ENCODE measurements at places on chromosomes 2 and 18. TPM values are rescaled to one million over a fixed set of nuclear protein-coding genes. Genes with fewer than 3 reads are reported as not detected.
A peak's percentile ranks its signal among the peaks of the same experiment; 100 is the strongest.

The GCG gene
- total RNA-seq = not detected

The ANO7 gene
- 1.2 TPM for total RNA-seq

DNA sequence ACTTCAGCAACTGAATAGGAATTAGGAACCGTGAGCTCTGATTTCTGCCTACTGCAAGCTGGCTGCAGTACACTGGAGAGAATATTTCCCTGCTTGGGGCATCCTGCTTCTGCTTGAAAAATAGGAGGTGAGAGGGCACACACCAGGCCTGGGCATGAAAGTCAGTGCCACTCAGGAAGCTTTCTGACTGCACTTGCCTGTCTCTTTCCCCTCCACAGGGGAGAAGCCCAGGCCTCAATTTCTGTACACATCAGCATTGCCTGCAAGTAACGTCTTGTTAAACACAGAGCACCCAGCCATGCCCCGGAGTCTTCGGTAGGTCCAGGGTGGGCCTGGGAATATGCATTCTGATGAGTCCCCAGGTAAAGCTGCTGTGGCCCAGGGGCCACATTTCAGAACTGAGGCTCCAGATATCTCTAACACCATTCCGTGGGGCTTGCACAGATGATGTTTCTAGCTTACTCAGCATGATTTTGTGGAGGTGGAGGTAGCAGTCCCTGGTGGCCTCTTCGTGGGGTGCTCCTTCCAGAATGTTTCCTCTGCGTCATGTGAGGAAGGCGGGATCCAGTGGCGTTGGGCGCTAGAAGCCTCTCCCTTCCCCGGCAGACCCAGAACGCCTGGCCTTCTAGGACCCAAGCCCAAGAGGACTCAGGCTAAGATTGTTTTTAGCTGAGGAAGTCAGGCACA lies 114.1 kb downstream of the ZBTB7C start:
- no peak for DNase-seq

The SERPINB4 gene
- total RNA-seq = not detected

DNA sequence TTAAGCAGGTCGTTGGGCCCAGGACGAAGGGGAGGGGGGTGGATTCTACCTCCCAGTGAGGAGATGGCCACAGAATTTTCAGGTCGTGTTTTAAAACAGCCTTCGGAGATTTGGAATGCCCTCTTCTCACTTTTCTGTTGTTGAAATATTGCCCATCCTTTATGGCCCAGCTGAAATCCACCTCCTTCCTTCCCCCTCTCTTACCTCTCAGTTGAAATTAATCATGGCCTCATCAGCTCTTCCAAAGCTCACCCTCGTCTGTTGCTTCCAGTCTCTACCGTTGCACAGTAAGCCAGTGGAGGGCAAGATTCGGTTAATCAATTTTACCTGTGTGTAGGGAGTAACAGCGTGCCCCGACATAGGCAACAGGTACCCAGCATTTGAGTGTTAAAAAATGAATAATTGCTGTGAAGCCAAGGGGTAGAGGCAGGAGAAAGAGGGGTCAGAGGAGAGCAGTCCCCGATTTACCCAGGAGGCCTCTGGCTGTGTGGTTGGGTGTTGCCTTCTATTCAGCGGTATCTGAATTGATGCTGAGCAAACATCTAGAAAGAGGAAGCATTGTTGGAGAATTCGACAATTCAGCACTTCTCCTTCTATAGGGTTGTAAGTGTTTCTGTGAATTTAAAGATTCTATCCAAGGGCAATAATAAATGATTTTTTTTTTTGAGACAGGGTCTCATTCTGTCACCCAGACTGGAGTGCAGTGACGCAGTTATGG lies 8.6 kb upstream of the PDIA6 start:
- DNase-seq = no peak

DNA sequence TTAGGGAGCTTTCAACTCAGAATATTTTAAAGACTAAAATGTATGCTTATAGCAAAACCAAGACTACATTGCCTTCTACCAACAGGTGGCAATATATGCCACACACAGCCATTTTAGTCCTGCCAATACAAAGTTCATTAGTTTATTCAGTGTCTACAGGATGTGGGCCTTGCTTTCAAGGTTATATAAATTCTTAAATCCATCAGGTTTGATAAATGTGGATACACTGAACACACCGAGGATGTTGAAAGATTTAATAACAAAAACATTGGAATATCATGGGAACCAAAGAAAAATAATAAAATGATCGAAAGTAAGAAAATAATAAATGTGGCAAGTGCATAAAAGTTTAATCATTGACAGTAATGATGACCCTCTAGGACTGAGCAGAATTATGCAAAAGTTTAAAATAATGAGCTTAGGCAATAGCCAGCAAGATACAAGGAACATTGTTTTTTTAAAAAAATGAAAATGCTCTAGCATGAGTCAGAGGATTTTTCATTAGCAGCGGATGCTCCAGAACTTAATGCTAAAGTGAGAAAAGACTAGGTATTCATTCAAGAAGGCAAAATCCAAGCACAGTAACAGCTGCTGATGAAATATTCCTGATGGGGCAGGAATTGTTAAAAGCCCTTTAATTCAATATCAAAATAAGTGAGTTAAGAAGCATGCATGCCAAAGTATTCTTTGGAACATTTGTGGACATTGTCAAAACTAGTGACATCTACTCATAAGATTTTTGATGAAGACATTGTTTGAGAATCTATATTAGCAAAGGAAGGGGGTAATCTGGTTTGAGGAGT lies 14.2 kb downstream of the SCN9A start:
- DNase-seq = no peak

The REG1B gene
- total RNA-seq = not detected

The PSMA8 gene
- not detected for total RNA-seq

The AMER3 gene
- not detected for total RNA-seq

DNA sequence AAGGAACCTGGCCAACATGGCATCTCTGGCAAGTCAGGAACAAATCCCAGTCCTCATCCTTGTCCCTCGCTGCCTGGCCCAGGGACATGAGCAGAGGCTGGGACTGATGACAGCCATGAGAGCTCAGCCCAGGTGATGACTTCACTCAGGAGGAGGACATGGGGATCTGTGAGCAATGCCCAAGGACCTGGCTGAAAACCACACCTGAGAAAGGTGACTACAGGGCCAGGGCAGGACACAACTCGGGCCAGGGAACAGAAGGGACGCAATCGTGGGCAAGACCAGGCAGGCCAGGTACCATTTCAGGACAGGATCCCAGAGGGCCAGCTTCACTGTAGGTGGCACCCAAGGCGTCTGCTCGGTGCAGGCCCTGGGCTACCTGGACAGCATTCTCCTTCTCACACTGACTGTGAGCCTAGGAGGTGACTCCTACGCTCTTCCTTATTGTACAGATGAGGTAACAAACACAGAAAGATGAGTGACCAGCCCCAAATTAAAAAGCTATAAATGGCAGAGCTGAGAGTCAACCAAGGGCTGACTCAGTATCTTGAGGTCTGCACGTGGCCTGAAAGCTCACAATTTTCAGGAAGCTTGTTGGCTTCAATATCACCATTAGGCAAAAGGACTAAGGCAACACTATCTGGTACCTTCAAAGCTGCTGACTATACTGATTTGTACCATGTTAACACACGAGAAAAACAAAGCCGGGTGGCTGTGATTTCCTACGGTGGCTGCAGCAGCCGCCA lies 141.1 kb downstream of the EIPR1 start:
- no peak for DNase-seq

The SAG gene
- not detected for total RNA-seq

The MBP gene
- total RNA-seq = 42.2 TPM

The CCBE1 gene
- 1.6 TPM for total RNA-seq

The SLC9A2 gene
- total RNA-seq = 0.71 TPM

The SFT2D3 gene
- total RNA-seq = 9.5 TPM

DNA sequence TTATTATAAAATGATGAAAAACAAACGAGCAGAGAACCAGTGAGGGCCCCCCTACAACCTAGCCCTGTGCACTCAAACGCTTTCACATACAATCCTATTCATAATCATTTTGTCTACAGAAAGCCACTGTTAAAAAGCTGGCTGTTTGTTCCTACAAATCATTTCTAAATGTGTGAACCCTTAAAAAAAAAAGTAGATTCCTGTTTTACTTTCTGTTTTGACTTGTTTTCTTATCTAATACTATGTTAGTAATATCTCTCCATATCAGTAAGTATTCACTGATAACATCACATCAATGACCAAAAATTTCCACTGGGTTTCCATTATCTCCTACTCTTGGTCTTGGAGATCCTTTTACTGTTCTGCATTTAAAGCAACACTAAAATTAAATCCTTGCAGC lies 128.8 kb upstream of the TTC39C start:
- DNase-seq = no peak

- DNase-seq = no peak
Observed at GRCh38 chr2:220811952-220812570, 760.0 kb downstream of the EPHA4 start.

DNA sequence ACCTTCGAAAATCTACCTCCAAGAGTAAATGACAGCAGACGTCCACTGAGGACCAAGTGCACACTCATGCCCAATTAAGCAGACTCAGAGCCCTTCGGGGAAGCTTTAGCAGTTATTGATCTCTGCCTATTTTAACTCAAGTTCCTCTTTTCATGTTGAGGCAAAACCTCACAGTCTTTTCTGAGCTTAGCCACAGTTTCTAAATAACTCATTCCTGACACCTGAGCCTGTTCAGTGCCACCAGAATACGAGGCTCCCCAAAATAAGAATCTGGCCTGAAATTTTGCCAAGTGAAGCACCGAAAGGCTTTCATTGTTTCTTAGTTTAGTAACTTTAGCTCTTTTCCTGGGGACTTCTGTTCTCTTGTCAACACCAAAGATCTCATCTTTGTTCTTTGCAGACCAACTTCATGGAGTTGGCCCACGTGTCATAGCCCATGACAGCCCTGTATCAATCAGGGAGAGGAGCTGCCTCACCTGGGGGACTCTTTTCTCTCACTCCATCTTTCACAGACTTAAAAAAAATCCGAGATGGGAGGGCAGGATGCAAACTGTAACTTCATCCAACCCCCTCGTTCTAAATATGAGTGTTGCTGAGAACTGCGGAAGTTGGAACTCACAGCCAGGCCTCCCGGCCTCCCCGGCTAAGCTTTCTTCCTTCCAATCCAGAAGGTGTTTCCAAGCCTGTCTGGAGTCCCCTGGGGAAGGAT lies 22.2 kb downstream of the INPP5D start:
- no peak for DNase-seq

DNA sequence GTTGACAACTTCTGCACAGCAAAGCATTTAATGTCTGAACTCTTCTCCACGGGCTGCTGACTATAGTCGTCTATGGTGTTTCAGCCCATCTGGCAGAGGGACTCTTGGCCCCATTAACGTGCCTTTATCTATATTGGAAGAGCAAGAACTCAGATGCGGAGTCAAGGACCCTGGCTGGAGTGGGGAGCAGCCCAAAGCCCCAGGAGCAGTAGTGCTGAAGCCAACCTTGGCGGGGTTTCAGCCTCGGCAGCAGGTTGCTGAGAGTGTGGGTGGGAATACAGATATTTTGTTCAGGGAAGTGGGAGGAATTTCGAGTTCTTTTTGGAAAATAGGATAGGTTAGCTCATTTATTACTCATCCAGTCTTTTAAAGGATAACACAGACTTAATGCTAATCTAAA lies 34.2 kb downstream of the TMEM17 start:
- DNase-seq = no peak

DNA sequence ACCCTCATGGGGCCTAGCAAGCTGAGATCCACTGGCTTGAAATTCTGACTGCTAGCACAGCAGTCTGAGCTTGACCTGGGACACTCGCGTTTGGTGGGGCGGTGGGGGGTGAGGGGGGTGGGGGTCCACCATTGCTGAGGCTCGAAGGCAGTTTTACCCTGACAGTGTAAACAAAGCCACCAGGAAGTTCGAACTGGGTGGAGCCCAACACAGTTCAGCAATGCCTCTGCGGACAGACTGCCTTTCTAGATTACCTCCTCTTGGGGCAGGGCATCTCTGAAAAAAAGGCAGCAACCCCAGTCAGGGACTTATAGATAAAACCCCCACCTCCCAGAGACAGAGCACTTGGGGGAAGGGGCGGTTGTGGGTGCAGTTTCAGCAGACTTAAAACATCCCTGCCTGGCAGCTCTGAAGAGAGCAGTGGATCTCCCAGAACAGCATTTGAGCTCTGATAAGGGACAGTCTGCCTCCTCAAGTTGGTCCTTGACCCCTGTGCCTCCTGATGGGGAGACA lies 149.7 kb upstream of the TANK start:
- DNase-seq = no peak

- peak; percentile 13 for DNase-seq
Observed at GRCh38 chr2:190791347-190791975, 89.2 kb upstream of the GLS start.

The ZNF396 gene
- total RNA-seq = 4.1 TPM

DNA sequence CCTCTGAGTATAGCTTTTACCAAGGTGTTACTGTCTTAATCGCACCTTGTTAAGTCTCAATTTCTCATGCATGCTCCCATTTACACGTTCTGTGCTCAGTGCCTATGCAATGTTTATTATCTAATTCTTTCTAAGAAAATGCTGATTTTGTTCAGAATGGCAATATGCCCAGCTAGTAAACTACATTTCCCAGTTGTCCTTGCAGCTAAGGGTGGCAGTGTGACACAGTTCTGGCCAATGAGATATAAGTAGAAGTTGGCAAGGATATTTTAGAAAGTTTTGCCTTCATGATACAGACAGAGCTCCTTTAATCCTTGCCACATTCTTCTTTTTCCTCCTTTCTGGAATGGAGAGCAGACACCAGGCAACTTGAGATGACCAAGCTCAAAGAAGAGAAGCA lies 45.3 kb downstream of the POLE4 start:
- no peak for DNase-seq
